ENCODE measurements at places on chromosomes 3 and 15. TPM values are rescaled to one million over a fixed set of nuclear protein-coding genes. Genes with fewer than 3 reads are reported as not detected.

TRH gene
- total RNA-seq, result 1.1 TPM

OXTR gene
- 0.94 TPM for total RNA-seq

COLQ gene
- total RNA-seq, result 3.0 TPM

SEMA6D gene
- total RNA-seq, result 49.8 TPM

CKMT1A gene
- total RNA-seq, result 5.6 TPM

ARGFX gene
- total RNA-seq, result not detected

CHRD gene
- total RNA-seq, result 11.4 TPM

GALNT15 gene
- 2.0 TPM for total RNA-seq

CHDH gene
- total RNA-seq, result 1.4 TPM

GHSR gene
- total RNA-seq, result not detected

GOLGA8R gene
- total RNA-seq, result 0.62 TPM

CEP19 gene
- 8.0 TPM for total RNA-seq

TMEM212 gene
- not detected for total RNA-seq

ATP13A5 gene
- under 0.01 TPM for total RNA-seq

OR5K2 gene
- not detected for total RNA-seq

ANKRD34C gene
- not detected for total RNA-seq

CYP8B1 gene
- not detected for total RNA-seq

IDH2 gene
- total RNA-seq, result 65.7 TPM

KLHL6 gene
- total RNA-seq, result 1.1 TPM

TTC21A gene
- total RNA-seq, result 2.5 TPM

AMOTL2 gene
- 73.8 TPM for total RNA-seq

MFSD1 gene
- 49.3 TPM for total RNA-seq

CYP1A1 gene
- 0.47 TPM for total RNA-seq

CYB561D2 gene
- 10.0 TPM for total RNA-seq

PLIN1 gene
- total RNA-seq, result 0.47 TPM

CYP1A2 gene
- not detected for total RNA-seq

ERC2 gene
- 59.7 TPM for total RNA-seq

LRRN1 gene
- total RNA-seq, result 21.4 TPM

DUOXA2 gene
- not detected for total RNA-seq

TGFBR2 gene
- total RNA-seq, result 5.8 TPM

LYZL4 gene
- not detected for total RNA-seq

ACKR2 gene
- 0.16 TPM for total RNA-seq
